ENCODE measurements at places on chromosomes 11 and 22. TPM values are rescaled to one million over a fixed set of nuclear protein-coding genes. Genes with fewer than 3 reads are reported as not detected.
A peak's percentile ranks its signal among the peaks of the same experiment; 100 is the strongest.

The RIMBP3C gene
- polyA plus RNA-seq: not detected

DNA sequence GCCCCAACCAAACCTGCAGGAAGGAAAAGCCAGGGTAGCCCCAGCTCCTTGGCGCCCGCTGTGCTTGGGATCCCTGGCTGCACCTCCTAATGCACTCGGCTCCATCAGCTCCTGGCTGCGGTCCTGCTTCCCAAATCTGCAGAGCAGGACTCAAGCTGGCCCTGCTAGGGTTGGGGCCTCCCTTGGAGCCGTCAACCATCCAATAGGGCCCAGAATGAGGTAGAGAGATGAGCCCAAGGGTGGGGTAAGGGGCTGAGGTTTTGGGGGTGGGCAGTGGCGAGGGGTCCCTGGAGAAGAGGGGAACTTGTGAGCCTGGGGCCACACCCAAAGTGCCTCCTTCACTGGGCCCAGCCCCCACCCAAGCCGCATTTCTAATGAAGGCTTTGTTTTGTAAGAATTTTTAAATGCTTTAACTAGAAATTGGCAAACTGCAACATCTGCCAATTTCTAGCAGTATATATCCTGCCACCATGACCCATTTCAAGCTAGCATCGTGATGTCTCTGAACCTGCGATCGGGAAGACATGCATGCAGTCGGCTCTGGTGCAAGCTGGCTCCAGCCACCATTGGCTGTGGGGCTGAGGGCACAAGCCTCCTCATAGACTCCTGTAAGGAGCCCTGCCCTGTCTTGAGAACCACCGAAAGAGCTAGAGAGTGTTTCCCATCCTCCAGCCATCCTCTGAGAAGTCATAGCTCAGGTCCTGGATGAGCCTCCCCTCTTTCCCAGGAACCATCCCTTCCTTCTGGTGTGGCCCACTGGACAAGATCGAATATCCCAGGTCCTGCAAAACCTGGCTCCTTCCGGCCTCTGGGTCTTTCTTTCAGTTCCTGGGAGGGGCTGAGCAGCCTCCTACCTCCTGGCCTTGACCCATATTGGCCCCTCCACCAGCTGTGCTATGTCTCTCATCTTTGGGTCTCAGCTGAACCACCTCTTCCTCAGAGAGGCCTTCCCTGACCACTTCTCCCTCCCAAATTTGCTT lies 15.5 kb downstream of the C1QTNF6 start:
- no peak for DNase-seq

DNA sequence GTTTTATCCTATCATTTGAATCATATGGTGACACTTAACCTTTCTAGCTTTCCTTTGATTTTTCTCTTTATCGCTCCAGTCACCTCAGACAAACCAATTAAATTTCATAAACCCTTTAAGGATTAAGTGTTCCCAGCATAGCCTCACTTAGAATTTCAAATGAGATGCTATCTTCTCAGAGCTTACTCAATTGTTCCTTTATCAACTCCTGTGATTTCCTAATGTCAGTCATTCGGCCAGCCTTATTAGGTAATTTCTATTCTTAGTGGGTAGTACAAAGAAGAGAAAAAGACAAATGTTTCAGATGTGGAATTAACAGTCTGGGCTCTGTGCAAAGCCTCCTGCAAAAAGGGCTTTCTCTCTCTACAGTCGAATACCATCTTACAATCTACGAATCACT lies 77.1 kb upstream of the CCDC90B start:
- no peak for DNase-seq

The SPON1 gene
- 47.8 TPM for polyA plus RNA-seq

DNA sequence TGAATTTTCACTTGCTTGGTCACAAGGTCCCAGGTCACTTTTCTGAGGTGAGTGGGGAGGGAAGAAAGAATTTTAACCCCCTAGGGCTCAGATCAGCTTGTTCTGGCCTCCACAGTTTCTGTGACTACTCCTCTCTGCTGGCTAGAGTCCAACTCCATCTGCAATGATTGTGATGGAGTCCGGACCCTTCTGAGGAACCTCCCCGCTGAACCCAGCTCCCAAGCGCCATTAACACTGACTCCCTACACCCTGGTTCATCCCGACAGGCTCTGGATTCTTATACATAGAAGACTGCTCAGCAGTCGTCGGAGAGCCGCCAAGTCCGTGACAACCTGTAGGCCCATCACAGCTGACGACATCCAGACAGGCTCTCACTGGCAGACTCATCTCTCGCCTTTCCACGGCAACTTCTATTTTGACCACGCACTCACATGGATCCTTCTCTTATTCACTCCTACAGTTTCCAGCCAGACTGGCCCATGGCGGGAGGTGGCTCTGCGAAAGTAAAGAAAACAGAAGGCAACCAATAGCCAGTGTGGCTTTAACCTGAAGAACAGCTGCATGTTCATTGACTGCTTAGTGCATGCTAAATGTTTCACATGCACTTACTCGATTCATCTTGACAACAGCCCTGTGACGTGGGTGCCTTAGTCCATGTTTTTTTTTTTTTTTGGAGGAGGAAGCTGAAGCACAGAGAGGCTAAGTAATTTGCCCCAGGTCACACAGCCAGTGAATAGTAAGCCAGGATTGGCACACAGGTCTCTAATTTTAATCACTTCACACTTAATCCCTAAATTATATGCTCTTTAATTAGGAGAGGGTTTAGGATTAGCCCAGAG lies 68.0 kb upstream of the PRDM11 start:
- DNase-seq: peak; percentile 32

- DNase-seq: no peak
Observed at GRCh38 chr11:117535201-117535849, 207.7 kb downstream of the CEP164 start.

The OR4D5 gene
- not detected for polyA plus RNA-seq

GRCh38 chr11:63893355-63893754 lies 23.6 kb downstream of the RCOR2 start:
- DNase-seq: no peak
